Stimulated activated CD4-positive, alpha-beta T cell treated with anti-CD3 and anti-CD28 coated beads, Interleukin-1b, Interleukin-23, amount 100 ng/mL, for 1 hour (primary cell): ENCODE measurements at places on chromosomes 6 and 20.

- no peak for DNase-seq
Observed at GRCh38 chr20:53706466-53707370, 113.1 kb upstream of the ZNF217 start.

DNA sequence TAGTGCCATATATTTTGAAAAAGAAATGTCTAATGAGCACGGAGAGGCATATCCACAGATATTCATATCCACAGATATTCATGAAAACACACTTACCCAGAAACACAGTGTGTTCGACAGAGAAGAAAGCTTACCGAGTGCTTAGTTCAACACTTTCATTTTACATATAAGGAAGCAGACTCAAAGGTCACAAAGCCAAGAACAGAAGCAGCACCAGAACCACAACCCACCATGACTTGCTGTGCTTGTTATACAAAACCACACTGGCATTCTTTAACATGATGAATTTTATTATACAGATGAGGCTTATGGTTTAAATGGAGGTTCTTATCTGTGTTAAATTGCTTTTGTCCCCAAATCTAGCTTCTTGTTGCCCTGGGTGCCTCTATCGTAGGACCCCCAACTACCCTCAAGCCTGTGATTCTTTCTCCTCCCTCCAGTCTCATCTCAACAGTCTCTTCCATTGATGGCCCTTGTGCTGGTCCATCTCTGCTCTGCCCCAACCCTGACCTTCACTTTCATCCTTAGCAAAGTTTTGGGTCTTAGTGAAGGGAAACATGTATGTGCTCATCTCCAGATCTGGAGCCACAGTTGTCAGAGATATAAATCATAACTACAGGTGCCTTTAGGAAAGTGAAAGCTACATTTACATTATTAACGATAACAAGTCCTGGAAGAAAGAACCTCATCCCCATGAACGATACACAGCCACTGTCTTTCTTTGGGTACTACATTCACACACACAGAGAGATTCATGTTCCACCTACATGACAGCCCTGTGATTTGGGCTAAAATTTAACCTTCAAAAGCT is 40.0 kb downstream of the SF3B5 start:
- DNase-seq, result no peak

DNA sequence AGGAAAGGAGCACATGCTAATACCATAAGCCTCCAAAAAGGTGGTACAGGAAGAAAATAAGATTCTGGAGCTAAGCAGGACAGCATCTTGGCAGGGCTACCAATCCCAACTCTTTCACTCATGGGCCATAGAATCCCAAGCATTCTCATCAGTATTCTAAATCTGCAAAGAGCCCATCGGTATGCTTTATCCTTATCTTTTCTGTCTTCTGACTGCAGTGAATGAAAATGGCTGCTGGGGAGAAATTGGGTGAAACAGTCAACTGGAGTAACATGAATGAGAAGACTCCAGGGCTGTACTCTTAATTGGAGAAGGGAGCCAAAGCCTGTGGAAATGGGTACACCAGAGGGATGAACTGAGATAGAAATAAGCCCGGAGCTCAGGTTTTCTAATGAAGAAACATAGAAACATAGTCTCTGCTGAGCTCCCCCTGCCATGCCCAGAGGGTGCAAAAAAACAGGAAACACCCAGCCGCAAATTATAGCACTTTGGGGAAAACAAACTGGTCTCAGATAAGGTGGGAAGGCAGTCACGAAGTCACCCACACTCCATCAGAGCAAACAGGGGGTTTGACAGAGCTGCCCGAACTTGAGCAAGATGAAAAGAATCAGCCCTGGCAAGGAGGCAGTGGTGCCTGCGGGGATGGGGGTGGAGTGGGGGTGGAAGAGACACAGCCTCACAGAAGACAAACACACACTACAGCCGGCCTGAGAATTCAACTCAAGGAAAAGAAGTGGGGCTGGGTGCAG is 35.4 kb upstream of the E2F3 start:
- no peak for DNase-seq

DNA sequence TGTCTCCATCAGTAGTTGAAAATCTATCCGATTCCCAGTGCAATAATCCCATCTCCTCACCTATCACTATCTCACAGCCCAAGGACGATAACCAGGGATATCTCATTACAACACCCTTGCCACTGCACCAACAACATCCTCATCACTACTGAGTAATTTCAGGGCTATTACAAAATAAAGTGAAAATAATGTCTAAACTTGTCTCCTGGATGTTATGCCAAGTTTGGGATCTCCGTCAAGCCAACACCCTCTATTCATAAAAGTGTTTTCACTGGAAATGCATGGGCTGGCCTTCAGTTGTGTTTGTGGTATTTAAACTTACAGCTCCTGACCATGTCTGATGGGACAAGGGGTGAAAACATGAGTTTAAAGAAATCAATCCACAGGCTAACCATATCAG is 42.0 kb upstream of the STMND1 start:
- no peak for DNase-seq

- no peak for DNase-seq
Observed at GRCh38 chr20:37989601-37990295, 43.5 kb downstream of the TTI1 start.

GRCh38 chr6:139448051-139448649 is 73.7 kb upstream of the CITED2 start:
- no peak for DNase-seq

DNA sequence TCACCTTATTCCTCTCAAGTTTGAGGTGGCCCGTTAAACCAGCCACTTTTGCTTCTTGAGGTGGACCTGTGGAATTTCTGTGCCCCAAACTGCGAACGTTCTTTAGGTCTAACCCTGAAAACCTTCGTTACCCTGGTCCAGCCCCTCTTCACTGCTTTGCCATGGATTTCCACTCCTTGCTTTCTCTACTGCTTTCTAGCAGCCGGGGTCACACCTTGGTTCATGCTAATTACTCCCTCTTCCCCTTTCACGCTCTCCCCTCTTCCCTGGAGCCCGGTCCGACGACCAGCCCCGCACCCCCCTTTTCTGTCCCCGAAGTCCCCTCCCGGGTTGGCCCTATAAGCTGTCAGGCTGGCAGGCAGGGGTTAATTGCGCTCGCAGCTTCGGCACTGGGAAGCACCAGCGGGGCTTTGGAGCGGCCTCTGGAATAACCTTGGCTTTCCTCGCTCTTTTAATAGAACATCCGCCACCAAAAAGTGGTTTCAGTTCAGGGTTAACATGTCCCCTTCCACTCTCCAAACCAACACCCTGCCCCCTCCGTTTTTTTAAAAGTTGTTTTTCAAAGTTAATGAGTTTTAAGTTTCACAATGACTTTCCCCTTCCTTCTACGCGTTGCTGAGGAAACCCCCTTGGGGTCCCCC is 1.4 kb upstream of the HIVEP1 start:
- DNase-seq, result no peak
